ENCODE measurements at places on chromosomes 13 and 19.

DNA sequence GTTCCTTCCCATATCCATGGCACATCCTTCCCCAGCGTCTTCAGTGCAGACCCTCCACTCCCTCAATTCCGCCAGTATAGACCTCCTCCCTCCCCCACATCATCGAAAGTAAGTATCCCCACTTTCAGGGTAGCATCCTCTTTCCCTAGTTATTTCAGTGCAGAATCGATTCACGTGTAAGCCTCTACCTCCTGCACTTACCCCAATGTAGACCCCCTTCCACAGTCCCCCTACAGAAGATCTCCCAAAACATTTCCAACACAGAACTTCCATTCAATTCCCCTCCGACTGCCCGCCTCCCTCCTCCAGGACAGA is 664 bp downstream of the IRF3 start:
- no peak for DNase-seq

- DNase-seq, result no peak
These were observed 17.0 kb downstream of the RBM26 start for GRCh38 chr13:79389026-79389425.

- DNase-seq, result no peak
These were observed 7.8 kb downstream of the ABCA7 start for GRCh38 chr19:1047696-1048147.

GRCh38 chr13:79686441-79686840 is 205.5 kb downstream of the NDFIP2 start:
- DNase-seq, result no peak

DNA sequence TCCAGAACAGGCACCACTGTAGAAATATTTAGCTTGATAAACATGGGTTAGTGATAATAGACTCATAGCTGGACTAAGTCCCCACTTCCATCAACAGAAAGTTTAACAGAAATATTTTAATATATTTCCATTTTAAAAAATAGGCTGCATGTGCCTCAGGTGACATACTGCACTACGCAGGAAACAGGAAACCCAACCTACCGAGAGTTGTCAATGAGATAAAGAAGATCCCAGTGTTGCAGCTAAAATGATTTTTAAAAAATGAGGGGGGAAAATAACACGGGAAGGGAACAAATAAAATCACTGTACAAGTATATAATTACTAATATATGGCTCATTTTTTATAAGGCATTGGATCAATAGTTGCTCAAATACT is 154.8 kb downstream of the TBC1D4 start:
- DNase-seq, result no peak

DNA sequence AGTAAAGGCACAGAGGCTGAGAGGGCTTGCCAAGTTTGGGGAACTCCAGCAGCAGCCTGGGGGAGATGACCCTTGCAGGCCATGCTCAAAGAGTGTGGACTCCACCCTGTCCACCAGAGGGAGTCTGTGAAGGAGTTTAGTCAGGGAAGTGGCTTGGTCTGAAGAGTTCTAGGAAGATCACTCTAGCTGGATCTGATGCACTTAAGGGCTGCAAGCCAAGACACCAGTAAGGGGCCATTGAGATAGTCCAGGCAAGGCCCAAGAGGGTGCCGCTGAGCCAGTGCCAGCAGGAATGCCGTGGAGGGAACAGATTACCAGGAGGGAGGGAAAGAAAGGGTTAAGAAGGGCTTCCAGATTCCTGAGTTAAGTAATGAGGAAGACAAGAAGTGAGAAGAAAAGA is 68.7 kb downstream of the ZAR1L start:
- DNase-seq, result peak; percentile 27

DNA sequence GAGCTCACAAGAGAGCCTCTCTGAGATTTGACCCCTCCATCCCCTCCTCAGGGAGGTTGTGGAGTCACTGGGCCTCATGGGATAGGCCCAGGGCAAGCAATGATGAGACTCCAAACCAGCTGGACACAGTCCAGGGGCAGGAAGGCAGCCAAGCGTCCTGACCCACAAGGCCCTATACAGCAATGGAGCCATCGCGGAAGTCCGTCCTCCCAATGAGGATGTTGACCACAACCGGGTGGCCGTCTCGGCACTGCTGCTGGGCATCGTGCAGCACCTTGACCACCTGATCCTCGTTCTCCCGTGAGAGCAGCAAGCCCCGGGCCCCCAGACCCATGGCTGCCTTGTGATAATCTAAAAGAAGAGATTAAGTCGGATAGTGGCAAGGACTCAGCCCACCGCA is 7.9 kb downstream of the SYDE1 start:
- DNase-seq, result no peak

GRCh38 chr13:49443357-49443703 is 534 bp downstream of the CAB39L start:
- no peak for DNase-seq
